ENCODE measurements at places on chromosomes 13 and 19.

- no peak for ATAC-seq
These were observed 480.4 kb upstream of the SGCG start for GRCh38 chr13:22700246-22700887.

GRCh38 chr13:39034085-39034484, 3.8 kb downstream of the PROSER1 start:
- ATAC-seq, result no peak

- peak; percentile 94 for ATAC-seq
These were observed 49.6 kb upstream of the ARGLU1 start for GRCh38 chr13:106617561-106617960.

DNA sequence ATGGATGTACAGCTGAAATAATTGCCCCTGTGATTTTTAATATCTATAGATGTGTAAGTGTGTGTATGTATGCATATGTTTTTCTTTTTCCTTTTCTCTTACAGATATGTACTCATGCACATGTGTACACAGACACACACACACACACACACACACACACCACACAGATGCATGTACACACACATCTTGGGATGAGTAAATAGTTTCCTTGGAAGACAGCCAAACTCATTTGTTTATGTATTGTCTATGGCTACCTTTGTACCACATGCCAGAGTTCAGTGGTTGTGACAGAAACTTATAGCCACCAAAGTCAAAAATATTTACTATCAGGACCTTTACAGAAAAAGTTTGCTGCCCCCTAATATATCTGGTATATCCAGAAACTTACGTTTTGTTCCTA, 192.6 kb downstream of the MAB21L1 start:
- ATAC-seq, result no peak

DNA sequence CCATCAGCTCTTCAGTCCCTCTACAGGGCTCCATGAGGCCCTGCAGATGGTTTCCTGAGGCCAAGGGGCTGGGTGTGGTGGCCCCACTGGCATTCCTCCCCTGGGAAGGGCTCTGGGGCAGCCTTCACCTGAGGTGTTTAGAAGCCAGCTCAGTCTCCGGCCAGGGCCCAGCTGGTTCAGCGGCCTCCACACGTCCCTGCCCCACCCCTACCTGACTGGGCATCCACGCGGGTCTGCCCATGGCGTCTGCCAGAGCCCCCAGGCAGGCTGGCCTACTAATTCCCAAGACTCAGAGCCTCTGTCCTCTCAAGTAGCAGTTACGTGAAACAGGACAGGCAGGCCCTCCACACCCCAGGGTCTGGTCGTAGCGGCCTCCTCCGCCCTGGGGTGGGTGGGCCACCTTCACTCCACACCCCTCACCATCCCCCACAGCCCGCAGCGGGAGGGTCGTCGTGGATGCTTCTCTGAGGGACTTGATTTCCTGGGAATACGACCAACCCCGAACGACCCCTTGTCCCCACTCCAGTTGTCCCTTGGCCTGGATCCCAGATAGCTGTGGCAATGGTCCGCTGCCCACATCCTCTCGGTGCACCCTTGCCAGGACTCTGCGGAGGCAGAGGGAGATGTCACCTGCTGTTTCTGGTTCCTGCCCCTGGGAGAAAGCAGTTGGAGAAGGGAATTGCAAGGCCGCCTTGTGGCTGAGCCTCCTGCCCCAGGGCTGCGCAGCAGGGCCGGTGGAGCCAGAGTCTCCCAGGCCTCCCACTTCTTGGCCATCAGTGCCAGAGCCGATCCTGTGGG, 24.3 kb downstream of the CAPN12 start:
- ATAC-seq, result peak; percentile 14

DNA sequence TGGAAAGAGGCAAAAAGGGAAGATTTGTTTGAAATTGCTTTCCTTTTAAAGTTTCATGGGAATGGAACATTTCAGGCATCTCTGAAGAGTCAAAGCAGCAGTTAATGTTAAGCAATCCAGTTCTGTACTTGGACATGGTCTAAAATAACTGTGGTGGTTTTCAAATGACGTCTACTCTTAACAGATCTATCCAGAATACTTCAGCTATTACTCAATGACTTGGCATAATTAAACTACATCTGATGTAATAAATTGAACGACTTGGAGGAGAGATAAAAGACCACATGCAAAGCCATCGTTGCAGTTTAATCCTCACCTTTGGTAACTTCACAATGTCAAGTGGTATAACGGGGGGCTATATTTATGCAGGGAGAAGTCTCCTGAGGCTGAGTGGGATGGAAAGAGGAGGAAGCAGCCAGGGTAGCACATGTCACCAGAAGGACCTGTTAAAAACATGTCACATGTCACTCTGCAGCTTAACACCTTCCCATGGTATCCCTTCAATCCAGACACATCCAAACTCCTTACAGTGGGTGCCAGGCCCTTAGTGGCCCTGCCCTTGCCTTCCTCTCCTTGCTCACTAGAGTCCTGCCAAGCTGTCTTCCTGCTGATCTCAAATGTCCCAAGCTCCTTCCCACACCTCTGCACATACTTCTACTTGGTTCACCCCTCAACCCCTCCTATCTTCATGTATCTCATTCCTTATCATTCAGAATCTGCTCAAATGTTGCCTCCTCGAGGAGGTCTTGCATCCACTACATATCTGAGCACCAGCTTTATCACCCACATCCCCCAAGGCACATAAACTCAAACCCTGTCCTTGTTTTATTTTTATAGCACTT, 327.8 kb downstream of the SUCLA2 start:
- ATAC-seq, result no peak

DNA sequence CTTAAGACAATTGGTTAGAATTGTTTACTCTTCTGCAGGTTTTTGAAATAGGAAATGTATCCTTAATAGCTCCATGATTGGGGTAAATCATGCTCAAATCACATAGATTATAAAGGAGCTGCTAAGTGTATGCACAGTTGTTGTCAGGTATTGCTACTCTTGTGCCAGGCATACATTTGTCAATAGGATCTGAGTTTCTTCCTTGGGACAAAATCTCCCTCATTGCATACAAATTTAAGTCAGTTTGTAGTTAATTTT, 109.3 kb upstream of the MLNR start:
- ATAC-seq, result no peak

DNA sequence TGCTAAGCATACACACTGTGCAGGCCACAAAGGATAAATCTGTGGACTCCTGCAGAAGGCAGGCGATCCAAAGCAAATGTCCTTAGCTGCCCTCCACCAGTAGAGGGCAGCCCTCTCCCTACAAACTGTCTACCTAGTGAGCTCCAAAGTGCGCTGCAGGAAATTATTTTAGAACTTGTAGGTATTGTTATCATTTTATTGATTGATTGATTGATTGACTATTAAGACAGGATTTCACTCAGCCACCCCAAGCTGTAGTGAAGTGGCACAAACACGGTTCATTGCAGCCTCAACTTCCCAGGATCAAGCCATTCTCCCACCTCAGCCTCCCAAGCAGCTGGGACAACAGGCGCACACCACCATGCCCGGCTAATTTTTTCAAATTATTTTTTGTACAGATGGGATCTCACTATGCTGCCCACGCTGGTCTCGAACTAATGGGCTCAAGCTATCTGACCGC, 37.3 kb downstream of the RNF6 start:
- ATAC-seq, result peak; percentile 50

DNA sequence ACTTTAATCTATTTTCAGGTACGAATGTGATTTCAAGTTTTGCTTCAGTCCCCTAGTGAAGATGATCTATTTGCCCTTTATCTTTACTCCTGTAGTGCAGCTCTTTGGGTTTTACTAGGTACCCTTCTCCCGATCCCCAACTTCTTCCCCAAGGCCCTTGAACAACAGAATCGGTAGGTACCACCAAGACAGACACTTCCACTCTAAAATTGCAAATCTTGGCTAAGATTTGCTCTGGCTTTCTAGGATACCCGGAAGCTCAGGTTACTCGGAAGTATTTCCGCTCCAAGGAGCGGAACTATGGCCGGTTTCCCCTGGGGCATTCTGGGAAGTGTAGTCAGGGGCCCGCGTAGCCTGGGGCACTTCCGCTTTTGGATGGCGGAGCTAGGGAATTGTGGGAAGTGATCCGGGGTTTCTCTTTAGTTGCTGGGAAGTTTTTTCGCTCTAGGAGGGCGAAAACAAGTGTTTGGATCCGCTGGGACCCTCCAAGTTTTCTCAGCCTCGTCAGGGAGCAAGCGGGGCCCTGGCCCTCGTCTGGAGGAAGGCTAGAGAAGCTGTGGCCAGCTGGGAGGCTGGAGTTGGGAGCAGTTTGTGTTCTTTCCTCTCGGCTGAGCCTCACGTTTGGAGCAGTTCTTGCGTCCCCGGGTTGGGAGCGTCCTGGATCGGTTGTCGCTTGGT, 5.1 kb upstream of the ZNF227 start:
- ATAC-seq, result peak; percentile 95

DNA sequence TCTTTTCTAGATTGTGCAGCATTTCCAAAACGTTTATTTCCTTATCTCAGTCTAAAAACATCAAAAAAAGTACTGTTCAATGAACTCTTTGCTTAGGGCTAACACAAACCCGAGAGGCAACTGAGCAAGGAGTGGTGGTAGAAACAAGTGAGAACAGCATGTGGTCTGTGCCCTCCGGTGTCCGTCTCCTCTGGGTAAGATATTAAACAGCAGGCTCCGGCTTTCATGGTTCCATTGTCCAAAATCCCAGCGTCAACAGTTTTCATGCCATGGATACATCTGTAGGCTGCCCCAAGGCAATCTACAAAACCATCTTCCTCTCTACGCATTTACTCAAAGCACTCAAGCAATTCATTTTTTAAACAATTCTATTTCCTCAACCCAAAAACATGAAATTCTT, 22.8 kb downstream of the DCLK1 start:
- ATAC-seq, result no peak

GRCh38 chr19:17020823-17021222, 5.8 kb downstream of the CPAMD8 start:
- no peak for ATAC-seq

- ATAC-seq, result peak; percentile 65
These were observed 44.1 kb upstream of the RANBP3 start for GRCh38 chr19:6021878-6022569.

- no peak for ATAC-seq
These were observed 33.7 kb upstream of the VSTM2B start for GRCh38 chr19:29491995-29492577.

- ATAC-seq, result peak; percentile 92
These were observed 63.5 kb upstream of the SPATA13 start for GRCh38 chr13:24097064-24097463.

DNA sequence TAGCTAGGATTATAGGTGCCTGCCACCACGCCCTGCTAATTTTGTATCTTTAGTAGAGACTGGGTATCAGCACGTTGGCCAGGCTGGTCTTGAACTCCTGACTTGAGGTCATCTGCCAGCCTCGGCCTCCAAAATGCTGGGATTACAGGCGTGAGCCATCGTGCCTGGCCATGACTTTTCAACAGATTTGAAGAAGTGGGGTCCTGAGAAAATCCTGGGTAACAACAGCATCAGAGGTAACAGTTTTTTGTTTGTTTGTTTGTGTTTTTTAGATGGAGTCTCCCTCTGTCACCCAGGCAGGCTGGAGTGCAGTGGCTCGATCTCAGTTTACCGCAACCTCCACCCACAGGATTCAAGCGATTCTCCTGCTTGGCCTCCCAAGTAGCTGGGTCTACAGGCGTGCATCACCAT, 3.7 kb downstream of the JUNB start:
- ATAC-seq, result no peak

DNA sequence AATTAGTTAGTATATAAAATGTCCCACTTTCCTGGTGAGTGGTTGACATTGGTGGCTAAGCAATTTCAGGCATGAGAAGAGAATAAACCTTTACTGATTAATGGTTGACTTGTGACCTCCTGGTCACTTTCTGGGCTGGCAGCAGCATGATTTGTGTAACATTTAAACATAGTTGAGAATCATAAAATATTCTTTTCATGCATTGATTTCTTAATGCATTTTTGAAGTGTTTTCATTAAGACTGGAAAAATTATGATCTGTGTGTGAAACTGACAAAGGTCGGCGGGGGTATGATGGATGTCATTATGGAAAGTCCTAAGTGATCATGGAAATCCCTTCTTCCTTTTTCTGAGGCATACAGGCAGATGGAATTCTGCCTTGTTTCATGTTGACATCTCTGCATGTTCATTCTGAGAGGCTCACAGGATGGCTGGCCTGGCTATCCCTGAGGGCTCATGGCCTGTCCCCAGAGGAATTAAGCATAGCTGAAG, 98.7 kb upstream of the RNF113B start:
- no peak for ATAC-seq

- no peak for ATAC-seq
These were observed 158.7 kb downstream of the VWA8 start for GRCh38 chr13:41802043-41802683.

GRCh38 chr13:23268441-23268840, 87.7 kb downstream of the SGCG start:
- no peak for ATAC-seq

DNA sequence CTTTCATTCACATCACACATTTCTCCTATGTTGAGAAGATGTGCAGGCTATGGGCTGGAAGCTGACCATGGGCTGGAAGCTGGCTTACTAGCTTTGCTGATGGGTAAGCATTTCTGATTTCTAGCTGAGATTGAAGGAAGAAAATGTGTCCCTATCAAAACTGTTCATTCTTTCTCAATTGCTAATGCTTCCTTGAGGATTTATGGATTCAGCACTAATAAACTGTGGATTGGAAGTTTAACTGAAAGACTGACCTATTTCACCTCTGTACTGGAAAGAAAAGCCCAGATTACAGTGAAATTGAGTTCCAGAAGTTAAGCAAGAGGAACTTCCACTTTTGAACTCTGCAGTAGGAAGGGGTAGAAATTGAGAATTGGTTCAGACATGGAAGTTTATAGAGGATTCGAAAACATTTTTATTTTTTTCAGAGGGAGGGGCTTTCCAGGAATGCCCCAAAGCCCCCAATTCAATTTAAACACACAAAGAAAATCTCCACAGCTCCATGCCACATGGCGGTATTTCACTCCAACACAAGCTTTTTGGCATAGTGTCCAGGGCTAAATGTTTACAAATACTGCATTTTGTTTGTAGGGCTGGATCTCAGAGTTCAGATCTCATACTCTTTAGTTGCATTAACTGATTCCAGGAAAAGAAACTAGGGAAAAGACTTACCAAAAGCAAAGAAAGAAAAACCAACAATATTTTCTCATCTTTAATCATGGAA, 61.2 kb upstream of the ARGLU1 start:
- no peak for ATAC-seq

DNA sequence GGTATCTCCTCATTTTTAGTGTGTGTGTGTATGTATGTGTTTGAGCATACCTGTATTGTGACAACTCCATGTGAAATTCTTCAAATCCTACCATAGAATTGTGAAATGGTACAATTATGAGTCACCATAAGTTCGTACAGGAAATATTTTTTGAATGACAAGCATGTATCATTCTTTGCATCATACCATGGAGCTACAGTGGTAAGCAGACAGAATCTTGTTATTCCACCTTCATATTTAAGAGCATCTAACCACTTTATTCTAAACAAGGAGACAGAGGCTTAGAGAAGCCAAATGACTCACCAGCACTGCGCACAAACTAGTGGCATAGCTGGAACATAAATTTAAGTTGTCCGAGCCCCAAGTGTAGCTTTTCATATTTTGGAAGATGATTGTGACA, 4.5 kb upstream of the EPSTI1 start:
- ATAC-seq, result peak; percentile 81

GRCh38 chr13:101331731-101332130, 84.6 kb downstream of the NALCN start:
- no peak for ATAC-seq

GRCh38 chr13:50810998-50811397, 32.5 kb downstream of the DLEU7 start:
- no peak for ATAC-seq

All from esophagus mucosa (tissue), 1 donor.